EL (cell line): ENCODE measurements at places on chromosomes 4 and X.

DNA sequence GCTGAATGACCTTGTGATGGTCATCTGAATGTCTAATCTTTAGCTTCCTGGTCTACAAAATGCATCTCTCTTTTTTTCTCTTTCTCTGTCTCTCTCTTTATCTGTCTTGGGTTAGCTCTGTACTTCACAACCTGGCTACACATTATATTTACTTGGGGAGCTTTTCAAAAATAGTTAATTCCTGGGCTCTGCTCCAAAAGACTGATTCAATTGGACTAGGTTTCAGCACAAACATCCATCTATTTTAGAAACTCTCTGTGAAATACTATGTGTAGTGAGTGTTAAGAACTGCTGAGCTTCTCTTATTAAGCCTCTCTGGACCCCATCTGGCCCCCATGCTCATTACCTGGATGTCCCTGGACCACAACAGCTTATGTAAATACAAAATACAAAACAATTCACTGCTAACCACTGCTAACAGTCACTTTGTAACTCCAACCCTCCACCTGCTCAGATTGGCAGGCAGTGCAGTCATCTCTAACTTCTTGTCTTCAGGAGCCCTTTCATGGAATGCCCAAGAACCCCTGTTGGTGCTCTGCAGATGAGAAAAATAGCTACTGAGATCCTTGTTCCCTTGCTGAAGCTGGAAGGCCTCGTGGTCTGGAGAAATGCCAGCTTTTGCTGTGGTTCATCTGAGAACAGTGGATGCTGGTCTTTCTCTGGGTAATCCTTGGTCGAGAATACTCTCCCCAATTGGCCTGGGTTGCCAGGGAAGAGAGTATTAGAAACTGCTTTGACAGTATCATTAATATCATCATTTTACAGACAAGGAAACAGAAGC lies 14.8 kb upstream of the BOD1L1 start:
- DNase-seq: peak; percentile 56

GRCh38 chrX:150324919-150325318 lies 38.2 kb upstream of the MAMLD1 start:
- DNase-seq: peak; percentile 12

DNA sequence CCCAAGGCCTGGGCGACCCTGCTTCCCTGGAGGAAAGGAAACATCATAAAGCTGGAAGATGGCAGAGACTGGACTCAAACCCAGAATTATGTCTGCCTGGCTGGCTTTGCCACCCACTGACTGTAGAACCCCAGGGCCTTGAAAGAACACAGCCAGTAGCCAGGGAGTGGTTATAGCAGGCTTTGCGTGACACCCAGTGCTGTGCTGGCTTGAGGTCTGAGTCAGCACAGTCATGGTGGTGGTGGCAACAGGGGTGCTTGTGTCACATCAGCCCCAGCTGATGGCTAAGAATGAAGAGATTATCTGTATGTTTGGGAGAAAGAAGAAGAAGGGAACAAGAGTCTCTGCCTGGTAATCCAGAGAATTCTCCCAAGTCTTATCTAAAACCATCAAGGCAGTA lies 178.8 kb upstream of the SPIN4 start:
- no peak for DNase-seq

DNA sequence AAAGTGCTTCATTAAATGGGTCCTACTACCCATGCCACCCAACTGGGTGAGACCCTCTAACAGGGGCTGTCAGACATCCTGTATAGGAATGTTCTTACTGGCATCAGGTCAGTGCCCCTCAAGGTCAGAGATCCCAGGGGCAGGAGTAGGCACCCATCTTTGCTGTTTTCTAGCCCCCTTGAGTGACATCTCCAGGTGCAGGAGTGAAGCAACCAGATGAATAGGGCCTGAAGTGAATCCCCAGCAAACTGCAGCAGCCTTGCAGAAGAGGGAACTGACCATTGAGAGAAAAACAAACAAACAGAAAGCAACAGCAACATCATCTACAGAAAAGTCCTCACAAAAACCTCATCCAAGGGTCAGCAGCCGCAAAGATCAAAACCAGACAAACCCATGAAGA lies 55.8 kb upstream of the GNRHR start:
- DNase-seq: no peak

DNA sequence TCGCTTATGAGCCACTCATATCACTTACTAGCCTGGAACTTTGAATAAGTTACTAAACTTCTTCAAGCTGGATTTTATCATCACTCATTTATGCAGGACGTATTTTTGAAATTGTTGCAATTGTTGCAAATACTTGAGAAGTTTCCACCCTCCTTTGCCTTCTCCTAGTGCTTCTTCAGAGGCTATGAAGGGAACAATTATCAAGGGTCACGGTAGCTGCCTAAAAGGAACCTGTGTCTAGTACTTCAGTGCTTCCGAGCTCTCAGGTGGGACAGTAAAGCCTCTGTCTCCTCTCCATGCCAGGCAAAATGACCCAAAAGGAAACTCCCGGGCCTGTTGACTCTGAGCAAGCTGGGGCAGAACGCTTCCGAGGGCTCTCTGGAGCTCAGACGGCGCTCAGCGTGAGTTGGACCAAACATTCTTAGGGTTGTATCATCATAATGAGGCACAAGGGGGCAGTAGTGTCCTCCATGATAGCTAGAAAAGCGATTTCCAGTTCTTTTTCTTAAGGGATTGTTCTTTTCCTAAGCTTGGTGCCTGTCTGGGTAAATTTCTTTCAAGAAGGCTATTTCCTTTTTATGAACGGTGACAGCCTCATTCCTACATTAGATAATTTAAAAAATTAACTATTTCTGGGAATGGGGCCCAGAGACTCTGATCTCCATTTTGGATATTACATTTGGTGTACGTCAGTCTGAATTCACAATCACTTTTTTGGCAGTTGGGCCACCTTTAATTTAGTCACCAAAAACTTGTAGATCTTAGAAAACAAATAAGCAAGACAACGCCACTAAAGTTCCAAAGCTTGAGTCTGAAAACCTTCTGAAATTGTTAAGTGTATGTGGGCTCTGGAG lies 73.1 kb downstream of the PACRGL start:
- DNase-seq: peak; percentile 66
